Thoracic aorta (tissue), 2 donors: ENCODE measurements at places on chromosomes 16 and 17. TPM values are rescaled to one million over a fixed set of nuclear protein-coding genes. Genes with fewer than 3 reads are reported as not detected.

Gene SMIM5
- total RNA-seq = 0.28 TPM

Gene CCL7
- not detected for total RNA-seq

Gene ENO3
- total RNA-seq = 2.7 TPM

Gene TLCD1
- not detected for total RNA-seq

Gene DNAI2
- not detected for total RNA-seq

Gene RRN3
- 30.2 TPM for total RNA-seq

Gene SBK1
- 0.81 TPM for total RNA-seq

Gene TELO2
- 24.8 TPM for total RNA-seq

Gene SOCS1
- total RNA-seq = 16.9 TPM

Gene MYL4
- not detected for total RNA-seq

Gene GRAPL
- 0.54 TPM for total RNA-seq

Gene NPIPB13
- 14.0 TPM for total RNA-seq

Gene CSH2
- total RNA-seq = not detected

Gene CCL17
- not detected for total RNA-seq

Gene COASY
- total RNA-seq = 20.8 TPM

Gene RAP1GAP2
- 12.4 TPM for total RNA-seq

Gene CHAD
- not detected for total RNA-seq

Gene NUPR1
- total RNA-seq = 53.5 TPM

Gene MT1F
- 3.9 TPM for total RNA-seq

Gene SSTR5
- 3.0 TPM for total RNA-seq

Gene KRTAP1-5
- not detected for total RNA-seq

Gene ABCC12
- not detected for total RNA-seq

Gene KRTAP16-1
- not detected for total RNA-seq
